ENCODE measurements at places on chromosomes 2 and 18.

DNA sequence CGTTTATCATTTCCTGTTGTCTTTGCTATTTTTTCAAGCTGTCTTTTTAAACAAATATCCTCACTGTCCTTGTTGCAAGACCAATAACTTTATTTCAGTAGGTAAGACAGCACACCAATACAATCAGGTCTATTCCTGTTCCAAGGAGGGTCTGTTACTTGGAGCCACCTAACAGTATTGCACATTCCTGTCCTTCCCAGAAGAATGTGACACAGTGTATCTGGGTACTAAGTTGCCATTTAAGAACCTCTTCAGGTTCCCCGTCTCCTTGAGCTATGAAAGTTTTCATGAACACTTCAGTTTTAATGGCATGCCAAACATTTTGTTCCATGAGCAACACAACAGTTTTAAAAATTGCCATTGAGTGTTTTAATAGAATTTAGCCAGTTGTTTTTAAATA is 138.9 kb upstream of the CAVIN2 start:
- no peak for DNase-seq

DNA sequence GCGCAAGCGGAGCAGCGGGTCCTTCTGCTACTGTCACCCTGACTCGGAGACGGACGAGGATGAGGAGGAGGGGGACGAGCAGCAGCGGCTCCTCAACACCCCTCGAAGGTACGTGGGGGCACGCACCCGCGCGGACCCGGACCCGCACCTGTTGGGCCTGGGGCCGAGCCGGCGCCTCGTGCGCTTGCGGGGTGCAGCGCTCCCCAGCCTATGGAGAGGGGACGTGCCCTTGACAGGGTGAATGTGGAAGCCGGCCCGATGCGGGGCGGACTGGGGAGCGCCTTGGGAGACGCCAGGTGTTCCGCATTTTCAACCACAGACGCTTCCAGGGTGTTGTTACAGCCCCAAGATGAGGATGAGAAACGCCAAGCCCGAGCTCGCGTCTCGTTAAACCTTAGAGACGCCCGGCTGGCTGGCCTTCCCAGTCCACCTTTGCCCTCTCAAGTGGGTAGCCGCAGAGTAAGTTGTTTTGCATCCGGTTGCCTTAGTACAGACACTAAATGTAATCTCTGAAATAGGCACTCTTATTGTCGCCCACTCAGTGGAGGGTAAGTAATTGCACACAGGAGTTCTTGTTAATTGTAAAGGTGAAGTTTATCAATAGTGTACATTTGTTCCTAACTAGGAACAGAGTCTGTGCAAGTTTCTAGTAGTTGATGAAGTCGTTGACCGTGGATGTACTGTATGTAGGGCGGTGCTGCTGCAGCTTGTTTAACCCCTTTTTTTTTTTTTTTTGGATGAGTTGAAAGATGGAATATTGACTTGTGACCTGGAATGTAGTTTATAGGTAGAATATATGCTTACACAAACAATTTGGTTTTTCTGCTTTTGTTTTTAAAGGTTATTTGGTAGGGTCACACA is 815 bp downstream of the GMCL1 start:
- DNase-seq: peak; percentile 36

DNA sequence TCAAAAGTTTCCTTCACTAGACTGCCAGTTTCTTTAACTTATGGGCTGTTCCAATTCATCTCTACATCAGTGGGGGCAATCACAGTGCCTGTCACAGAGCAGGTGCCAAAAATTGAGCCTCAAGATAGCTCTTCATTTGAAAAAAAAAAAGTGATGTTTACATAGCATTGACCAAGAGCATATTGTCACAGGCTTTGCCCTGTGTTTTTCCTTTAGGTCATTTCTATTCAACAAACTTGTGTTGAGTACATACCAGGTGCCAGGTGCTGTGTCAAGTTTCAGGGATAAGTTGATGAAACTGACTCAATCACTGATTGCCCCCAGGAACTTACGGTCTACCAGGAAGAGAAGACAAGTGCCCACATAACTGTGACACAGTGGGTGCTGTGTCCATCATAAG is 22.2 kb upstream of the NT5C1B start:
- no peak for DNase-seq

- DNase-seq: peak; percentile 50
Measured at GRCh38 chr2:228798458-228799207, 472.5 kb downstream of the PID1 start.

GRCh38 chr2:134218414-134218813 is 35.5 kb upstream of the MGAT5 start:
- DNase-seq: no peak

DNA sequence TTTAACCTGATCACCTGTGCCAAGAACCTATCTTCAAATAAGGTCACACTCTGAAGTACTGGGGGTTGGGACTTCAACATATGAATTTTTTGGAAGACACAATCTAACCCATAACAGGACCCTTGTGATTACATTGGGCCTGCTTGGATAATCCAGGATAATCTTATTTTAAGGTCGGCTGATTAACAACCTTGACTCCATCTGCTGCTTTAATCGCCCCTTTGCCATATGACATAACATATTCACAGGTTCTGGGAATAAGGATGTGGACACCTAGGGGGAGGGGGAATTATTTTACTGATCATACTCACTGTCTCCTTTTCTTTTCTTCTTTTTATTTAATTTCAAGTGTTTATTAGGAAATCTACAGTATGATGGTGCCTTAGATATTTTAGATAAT is 34.8 kb downstream of the CDH20 start:
- no peak for DNase-seq

- DNase-seq: no peak
Measured at GRCh38 chr18:31710826-31711225, 26.4 kb upstream of the B4GALT6 start.

DNA sequence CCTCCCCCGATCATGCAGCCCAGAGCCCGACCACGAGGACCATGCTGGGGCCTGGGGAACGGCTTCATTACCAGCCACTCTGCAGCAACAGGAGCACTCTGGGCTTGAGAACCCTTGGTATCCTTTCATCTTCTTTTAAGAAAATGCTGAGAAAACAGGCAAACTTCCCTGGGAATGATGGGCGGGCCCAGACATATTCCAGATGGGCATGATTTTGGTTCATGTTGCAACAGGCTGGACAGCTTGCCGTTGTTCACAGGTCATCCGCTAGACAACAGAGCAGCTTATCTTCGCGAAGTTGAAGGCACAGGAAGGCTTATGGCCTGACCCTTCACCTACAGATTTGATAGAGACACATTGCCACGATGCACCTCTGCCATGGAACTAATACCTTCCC is 121.0 kb downstream of the KLHL29 start:
- no peak for DNase-seq

DNA sequence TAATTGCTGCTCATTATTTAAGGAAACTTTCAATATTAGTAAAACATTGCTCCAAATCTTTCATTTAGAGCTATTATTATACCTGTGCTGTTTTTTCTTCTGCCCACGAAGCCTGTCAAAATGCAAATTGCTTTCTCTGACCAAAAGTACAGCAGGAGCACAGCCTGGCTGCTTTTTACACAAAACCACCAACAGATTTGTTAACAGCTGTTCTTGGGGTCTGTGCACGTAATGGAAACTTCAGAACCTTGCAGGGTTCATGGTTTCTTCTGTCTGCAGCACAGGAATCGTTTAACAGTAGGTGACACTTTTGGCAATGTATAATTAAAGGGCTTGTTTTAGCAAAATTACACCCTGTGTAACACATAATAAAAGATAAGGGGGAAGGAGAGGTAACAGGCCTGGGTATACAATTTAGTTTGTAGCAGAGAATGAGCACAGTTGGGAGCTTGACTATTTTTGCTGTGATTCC is 447.3 kb downstream of the KCNJ3 start:
- peak; percentile 90 for DNase-seq

DNA sequence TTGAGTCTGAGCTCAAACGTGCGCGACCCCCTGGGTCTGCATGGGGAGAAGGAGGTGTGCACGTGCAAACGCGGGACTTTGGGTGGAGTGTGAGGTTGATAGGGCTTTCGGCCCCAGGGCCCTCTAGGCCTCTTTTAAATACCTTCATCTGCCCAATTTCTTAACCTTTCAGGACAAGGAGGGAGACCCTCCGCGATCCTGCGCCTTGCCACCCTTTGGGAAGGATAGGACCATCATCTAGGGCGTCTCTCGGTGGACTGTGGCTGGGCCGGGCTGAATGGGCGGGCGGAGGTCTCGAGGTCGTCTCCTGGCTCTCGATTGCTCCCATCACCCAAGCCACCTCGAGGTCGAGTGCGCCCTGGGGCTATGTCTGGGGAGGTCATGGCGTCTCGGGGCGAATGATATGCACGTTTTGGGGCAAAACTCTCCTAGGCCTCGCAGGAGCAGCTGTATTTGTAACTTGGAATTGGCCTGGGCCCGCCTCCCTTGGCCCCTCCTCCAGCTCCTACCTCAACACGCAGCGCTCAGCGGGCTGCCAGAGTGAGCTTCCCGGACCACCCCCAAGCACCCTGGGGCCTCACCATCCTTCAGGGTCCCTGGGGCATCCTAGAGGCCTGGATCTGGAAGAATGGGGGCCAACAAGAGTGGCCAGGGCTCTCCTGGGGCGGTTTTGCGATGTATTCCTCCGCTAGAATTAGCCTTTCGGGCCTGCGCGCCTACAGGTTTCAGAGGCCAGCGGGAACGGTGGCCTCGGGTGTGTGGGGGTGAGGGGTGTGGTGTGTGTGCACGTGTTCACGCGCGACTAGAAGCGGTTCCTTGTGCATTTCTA is 8.7 kb upstream of the SIX3 start:
- DNase-seq: no peak

DNA sequence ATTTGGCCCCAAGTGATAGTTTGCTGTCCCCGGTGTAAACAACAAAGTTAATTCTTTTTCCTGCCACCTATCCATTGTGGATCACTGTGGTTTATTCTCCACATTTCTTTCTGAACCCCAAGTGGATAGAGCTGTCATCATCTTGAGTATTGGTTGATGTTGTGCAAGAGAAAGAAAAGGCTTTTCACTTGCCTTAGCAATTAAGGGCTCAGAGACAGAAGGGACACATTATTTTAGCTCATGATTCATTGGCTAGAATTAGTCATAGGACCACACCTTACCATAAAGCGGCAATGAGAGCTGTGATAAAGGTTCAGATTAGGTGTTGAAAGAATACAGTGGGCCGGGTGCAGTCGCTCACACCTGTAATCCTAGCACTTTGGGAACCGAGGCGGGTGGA is 442.1 kb upstream of the DCC start:
- no peak for DNase-seq

GRCh38 chr18:58303363-58303762 is 259.3 kb downstream of the NEDD4L start:
- DNase-seq: no peak

DNA sequence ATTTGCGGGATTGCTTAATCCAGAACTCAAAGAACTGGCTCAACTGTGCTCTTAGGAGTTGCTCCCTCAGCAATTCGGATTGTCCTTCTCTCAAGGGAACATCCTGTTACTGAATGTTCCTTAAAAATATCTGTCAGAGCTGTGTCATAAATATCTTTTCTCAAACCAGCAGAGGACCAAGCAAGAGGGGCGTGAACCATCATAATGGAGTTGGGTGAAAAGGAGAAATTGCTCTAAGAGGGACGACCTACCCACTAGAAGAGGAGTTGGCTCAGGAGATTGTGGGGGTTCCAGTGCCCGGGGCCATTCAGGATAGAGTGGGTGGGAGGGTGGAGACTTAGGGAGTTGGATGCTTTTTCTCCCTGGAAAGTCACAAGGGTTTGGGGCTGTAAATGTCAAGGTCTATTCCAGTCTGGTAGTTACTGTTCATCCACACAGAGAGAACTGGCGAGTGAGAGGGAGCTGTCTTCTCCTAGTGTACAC is 59.5 kb downstream of the MERTK start:
- no peak for DNase-seq
